ENCODE measurements at places on chromosomes 16 and 17.

DNA sequence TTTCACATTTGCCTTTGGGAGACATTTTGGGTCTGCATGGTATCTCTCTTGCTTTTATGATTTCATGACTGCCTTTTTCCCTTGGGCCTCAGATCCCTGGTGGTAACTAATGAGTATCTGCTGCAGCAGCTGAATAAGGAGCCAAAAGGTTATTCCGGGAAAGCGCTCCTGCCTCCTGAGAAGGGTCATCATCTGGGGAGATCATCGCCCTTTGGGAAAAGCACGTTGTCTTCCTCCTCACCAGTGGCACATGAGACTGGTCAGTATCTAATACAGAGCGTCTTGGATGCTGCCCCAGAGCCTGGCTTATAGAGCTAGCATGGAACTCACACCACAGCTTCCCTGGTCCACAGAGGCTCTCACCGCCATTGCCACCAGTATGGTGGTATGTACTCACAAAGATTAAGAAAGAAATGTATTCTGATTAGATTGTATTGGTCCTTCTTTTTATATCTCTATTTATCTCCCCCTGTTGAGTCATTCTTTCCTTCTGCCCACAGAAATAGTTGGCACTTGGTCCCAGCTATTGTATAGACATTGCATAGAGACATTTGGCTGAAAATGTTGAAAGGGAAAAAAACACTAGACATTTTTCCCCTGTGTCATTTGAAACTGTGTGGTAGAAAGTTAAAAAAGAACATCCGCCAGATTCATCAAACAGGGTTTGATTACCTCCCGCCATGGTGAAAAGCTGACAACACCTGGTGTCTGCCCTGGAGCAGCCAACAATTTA lies 8.4 kb downstream of the TPPP3 start:
- DNase-seq: no peak

DNA sequence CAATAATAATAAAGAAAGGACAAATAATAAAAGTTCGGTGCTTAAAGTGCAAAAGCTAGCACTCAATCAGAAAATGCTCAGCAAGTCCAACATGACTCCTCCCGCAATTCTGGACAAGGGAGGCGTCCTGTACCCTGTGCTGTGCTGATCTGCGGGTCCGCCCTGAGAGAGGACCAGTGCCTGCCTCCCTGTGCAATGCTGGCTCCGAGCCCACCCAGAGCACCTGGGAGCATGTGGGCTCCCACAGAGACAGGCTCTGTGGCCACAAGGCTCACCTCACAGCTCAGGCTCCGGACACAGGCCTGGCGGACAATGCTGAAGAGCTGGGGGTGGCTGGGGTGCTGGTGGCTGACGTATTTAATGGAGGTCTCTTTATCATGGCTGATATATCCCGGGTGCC lies 11.1 kb downstream of the FLCN start:
- no peak for DNase-seq

GRCh38 chr17:72446525-72447250 lies 325.9 kb downstream of the SOX9 start:
- DNase-seq: no peak

DNA sequence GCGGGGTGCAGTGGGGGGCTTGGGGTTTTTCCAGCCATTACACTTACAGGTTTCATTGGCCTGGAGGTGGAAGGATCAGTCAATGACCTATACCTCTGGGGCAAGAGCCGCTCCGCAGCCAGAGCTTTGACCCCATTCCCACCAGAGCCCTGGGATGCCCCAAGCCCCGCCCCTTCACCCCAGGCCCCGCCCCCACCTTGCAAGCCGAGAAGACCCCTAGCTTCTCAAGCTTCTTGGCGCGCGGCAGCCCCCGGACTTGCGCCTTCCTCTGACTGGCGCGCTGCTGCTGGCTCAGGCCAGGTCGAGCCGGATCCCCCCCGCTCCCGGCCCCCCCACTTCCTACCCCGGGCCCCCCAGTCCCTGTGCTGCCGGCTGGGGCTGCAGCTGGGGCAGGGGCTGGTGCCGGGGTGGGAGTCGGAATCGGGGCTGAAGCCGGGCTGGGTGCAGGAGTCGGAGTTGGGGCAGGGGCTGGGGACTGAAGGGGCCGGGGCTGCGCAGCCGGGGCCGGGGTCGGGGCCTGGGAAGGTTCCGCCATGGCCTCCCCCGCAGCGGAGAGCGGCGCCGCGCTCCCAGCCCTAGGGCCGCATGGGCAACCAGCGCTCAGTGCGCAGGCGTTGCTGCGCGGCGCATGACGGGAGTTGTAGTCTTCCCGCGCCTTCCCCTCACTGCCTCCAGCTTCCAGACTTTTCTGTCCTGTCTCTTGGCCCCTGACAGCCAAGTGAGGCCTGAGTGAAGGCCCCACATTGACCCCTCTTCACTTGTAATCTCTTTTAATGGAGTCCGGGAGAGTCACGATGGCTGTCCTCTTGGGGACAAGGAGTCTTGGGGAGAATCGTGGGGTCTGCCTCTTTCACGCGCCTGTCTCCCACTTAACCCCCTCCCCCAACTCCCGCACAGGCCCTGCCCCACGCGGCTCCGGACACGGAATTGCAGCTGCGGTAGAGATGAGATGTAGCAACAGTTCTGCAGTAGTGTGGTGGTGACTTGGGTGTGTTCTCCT lies at the start of gene KAT2A:
KAT2A (minus strand) TSS at position 598 of the 1,000 bp plus-strand sequence; CDS start at position 535, 63 bp downstream.
- DNase-seq: peak; percentile 75

GRCh38 chr17:70127221-70127873 lies 42.0 kb upstream of the KCNJ2 start:
- DNase-seq: no peak

DNA sequence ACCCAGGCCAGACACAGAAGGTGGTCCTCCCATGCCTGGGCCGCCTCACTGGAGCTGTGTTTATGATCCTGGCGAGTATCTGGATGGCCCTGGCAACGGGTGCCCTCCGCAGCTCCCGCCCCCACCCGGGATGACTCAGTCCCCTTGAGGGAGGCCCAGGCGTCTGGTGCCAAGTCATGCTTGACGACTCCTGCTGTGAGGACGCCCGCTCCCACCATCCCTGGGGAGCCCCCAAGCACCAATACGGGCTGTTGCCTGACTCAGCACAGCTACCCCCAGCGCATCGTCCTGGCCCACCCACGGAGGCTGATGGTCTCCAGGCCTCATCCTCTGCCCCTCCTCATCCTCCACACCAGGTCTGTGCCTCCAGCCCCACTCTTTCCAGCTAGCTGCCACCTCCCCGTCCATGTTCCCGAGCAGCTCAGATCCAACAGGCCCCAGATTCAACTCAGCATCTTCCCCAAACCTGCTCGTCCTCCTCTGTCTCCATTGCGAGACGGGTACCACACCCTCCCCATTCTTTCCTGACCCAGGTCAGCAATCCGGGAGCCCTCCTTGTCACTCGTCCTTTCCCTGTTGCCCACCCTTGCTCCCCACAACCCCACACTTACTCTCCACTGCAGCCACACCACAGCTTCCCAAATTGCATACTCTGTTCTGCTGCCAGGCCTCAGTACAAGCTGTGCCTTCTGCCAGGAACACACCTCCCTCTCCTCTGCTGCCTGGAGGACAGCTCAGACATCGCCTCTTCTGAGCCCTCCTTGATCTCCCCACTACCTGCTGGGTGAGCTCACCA lies 2.6 kb downstream of the CAMKK1 start:
- DNase-seq: peak; percentile 42

Data from SW 1271 (cell line).